ENCODE measurements at places on chromosomes 3 and 15.
A peak's percentile ranks its signal among the peaks of the same experiment; 100 is the strongest.

GRCh38 chr3:30693470-30694120 is 87.2 kb downstream of the TGFBR2 start:
- DNase-seq = peak; percentile 35

DNA sequence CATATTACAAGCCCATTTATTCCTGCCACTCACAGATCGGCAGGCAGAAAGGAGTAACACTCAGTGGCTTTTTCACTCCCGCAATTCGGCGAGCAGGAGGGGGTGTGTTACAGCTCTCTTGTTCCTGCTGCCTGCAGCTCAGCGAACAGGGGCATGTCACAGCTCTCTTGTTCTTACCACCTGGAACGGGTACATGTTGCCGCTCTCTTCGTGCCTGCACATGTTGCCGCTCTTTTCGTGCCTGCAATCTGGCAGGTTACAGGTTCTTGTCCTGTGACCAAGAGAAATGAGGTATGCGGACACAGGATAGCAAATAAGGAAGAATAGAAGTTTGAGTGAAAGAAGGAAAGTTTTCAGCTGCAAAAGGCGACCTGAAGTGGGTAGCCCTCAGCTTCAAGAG is 761.4 kb downstream of the NAALADL2 start:
- DNase-seq = no peak

GRCh38 chr3:12824299-12824698 is 17.1 kb downstream of the RPL32 start:
- no peak for DNase-seq

- DNase-seq = no peak
These were observed 45.4 kb upstream of the GLCE start for GRCh38 chr15:69115031-69115430.

DNA sequence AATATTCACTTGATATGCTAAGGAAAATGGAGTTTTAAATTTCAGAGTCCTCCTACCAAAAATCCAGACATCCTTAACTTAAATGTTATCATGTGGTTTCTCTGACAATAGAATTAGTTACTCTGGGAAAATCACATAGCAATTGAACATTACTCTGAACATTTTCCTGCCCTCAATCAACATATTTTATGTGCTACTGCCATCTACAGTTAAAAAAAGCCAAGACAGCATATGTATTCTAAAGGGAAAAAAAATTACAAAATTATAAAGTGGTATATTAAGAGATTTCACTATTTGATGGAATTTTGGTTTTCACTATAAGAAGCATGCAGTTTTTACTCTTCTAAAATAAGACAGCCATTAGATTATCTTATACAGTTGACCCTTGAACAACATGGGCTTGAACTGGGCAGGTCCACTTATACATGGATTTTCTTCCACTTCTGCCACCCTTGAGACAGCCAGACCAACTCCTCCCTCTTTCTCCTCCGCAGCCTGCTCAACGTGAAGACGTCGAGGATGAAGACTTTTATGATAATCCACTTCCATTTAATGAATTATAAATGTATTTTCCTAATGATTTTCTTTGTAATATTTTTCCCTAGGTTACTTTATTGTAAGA is 122.3 kb downstream of the ATP1B3 start:
- no peak for DNase-seq

GRCh38 chr15:55434989-55435825 is 26.9 kb downstream of the PIERCE2 start:
- DNase-seq = no peak

DNA sequence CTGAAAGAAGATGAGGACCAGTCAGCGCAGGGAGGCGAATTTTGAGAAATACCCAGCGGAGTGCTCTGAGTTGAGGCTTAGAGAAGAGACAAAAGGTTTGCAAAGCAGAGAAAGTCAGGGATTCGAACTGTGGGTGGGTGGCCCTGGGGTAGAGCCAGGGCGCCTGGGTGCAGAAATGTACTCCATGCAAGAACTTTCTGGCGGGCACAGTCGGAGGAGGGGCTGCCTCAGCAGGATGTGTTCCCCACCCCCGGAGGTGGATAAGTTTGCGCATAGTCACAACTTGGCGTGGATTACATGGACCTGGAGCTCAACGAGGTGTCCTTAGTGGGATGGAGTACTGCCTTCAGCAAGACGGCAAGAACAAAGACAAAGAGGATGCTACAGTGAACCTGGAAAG is 117.3 kb upstream of the ALDH1A3 start:
- no peak for DNase-seq

GRCh38 chr15:99167640-99168039 is 62.8 kb downstream of the SYNM start:
- DNase-seq = no peak

DNA sequence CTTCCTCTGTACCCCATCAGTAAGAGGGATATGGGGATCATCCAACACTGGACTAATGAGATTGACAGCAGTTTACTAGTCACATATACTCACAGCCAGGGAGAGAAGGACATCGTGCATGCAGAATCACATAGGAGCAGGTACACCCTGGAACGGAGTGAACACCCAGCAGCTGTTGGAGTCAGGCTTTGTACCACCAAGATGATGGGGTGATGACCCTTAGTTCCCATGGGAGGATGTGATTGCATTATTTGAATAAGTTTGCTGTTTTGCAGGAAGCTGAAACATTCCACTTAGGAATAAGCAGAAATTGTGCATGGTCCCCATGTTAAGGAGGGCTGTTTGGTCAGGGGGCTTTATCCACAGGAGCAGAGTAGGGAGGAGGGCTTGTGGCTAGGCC is 482.7 kb upstream of the PDZRN3 start:
- no peak for DNase-seq

- no peak for DNase-seq
These were observed 157.2 kb upstream of the MYRIP start for GRCh38 chr3:39651993-39652739.

- no peak for DNase-seq
These were observed 3.5 kb downstream of the SMAD3 start for GRCh38 chr15:67068710-67069400.

- no peak for DNase-seq
These were observed 104.9 kb upstream of the RPL32 start for GRCh38 chr3:12946251-12946648.

DNA sequence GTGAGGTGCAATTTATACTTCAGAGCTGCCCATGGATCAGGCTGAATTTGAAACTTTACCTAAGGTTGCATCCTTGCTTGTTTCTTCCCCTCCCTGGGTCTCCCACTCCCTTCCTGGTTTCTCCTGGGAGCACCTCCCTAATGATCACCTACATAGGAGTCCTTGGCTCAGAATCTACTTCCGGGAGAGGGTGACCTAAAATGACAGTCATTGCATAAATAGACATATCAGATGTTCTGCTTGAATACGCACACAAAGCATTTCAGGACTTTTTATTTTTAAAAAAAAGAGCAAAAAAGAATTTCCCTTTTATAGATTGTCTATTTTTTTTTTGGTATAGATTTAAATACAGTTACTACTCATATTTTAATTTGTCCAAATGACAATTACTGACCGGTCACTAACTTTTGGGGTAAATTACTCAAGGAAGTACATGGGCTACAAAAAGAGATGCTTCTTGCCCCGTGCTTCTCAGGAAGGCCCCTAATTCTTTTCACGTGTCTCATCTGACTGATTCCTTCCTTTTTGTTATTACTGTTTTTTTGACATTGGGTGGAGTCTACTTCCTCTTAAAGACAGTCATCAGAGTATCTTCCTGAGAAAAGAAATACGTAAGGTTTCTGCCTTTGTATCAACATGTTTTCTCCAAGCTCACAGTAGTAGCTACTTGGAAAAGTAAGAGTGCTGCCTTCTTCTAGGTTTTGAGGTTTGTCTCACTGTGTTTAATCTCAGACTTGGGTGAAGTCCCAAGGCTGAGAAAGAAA is 4.9 kb upstream of the MYZAP start:
- no peak for DNase-seq

- no peak for DNase-seq
These were observed 32.7 kb downstream of the LYZL4 start for GRCh38 chr3:42377681-42378080.

- DNase-seq = no peak
These were observed 39.2 kb downstream of the UMPS start for GRCh38 chr3:124769462-124769861.

- no peak for DNase-seq
These were observed 15.3 kb upstream of the PTPN23 start for GRCh38 chr3:47365213-47366153.

DNA sequence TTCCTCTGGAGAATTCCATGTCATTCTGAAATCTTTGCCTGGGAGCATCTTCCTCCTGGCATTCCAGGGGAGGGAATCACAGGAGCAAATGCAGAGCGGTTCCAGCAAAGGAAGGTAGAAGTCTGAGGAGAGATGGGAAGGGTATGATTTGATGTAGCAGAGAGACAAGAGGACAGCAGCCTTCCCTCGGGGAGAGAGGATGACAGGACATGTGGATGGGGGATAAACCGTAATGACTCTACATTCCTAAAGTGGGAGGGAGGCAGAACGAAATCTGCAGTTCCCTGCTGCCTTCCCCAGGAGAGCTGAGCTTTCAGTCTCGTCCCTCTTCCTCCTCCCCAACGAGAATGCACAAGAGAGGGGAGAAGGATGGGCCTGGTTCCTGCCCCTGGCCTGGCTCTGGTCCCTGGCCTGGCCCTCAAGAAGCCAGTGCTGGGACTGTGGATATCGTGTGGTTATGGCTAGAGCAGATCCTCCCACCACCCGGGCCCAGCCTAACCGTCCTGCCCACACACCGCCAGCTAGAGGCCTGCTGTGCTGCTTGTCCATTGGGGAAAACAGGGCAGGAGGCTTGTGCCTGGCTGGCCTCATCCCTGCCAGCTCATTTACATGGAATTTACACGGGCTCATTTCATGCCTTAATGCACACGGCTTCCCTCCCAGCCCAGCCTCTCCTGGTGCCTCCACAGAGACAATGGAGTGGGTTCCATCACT is 26.6 kb downstream of the SEMA7A start:
- DNase-seq = no peak

- no peak for DNase-seq
These were observed 289.9 kb downstream of the CTNNB1 start for GRCh38 chr3:41489231-41489630.

- DNase-seq = no peak
These were observed 132.6 kb upstream of the LRRN1 start for GRCh38 chr3:3666664-3667063.

GRCh38 chr15:56759450-56759845 is 26.1 kb upstream of the ZNF280D start:
- DNase-seq = no peak

GRCh38 chr15:29003840-29004233 is 118.1 kb downstream of the APBA2 start:
- no peak for DNase-seq

GRCh38 chr15:38197553-38197952 is 55.1 kb upstream of the SPRED1 start:
- DNase-seq = no peak

DNA sequence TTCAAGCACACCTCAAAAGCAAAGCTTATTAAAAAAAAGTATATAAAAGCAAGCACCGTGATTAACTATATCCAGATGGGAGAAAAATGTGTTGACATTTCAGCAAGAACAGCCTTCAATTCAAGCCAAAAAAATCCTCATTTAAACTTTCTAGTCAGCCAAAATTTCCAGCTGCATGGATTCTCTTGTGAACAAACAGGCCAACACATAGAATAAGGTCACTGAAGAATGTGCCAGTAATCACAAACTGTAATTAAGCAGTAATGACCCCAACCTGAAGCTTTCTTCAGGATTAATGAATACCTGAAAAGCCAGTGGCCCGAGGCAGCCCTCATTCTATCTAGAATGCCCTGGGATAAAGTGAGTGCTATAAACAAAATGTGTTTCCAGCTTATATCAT is 130.7 kb upstream of the KCNMB2 start:
- DNase-seq = no peak

DNA sequence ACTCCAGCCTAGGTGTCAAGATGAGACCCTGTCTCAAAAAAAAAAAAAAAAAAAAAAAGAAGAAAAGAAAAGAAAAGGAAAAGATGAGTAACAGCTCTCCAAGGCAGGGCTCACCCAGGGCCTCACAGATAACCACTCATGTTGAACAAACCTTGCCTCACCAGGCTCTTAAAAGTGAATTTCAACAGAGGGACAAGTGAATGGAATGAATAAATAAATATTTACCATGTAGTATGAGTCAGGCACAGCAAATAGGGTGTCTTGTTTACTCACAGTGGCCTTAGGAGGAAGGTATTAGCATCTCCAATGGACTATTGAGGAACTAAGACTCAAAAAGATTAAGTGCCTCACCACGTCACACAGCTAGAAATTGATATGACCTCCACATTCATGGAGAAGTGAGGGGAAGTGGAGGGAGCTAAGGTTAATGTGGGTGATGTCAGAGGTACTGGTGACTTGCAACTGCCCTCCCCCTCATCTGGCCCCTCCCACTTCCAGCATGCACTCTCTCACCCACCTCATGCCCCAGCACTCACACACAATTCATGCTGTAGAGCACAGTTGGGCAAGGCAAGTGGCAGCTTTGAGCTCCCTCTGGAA is 255.5 kb downstream of the UACA start:
- no peak for DNase-seq

DNA sequence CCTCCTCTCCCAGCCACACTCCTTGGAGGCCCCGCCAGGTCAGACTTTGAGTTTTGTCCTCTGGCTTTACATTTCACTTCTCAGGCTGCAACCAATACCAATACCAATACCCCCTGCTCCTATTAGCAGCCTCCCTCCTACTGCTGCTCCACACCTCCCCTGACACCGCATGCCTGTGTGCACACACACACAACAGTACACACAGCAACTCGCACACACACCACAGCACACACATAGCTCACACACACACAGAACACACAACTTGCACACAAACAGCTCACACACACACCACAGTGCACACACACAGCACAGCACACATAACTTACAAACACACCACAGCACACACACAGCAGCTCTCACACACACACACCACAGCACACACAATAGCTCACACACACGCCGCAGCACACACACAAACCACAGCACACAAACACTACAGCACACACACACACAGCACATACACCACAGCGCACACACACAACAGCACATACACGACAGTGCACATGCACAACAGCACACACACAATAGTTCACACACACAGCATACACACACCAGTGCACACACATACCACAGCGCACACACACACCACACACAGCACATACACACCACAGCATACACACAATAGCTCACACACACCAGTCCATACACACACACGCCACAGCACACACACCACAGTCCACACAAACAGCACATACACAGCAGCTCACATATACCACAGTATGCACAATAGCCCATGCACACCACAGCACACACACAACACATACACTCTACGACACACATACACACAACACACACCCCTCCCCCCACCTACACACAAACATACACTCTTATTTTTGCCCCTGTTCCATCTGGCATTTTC is 204.7 kb downstream of the UACA start:
- DNase-seq = no peak

- DNase-seq = no peak
These were observed 17.6 kb downstream of the TMCO5A start for GRCh38 chr15:37951999-37952398.

Data from activated T-cell treated with anti-CD3 and anti-CD28 coated beads, Interleukin-2, amount 50 U/mL, for 1 hour (primary cell).